Left renal cortex interstitium (tissue), 4 donors: ENCODE measurements at places on chromosomes 7 and 10.

GRCh38 chr10:20839141-20839540 is 58.0 kb downstream of the NEBL start:
- DNase-seq: no peak

- DNase-seq: no peak
Observed at GRCh38 chr7:112143582-112143981, 62.6 kb downstream of the DOCK4 start.

- no peak for DNase-seq
Observed at GRCh38 chr10:18880530-18880929, 168.1 kb upstream of the MALRD1 start.

- no peak for DNase-seq
Observed at GRCh38 chr10:116198676-116199035, 74.3 kb downstream of the GFRA1 start.

DNA sequence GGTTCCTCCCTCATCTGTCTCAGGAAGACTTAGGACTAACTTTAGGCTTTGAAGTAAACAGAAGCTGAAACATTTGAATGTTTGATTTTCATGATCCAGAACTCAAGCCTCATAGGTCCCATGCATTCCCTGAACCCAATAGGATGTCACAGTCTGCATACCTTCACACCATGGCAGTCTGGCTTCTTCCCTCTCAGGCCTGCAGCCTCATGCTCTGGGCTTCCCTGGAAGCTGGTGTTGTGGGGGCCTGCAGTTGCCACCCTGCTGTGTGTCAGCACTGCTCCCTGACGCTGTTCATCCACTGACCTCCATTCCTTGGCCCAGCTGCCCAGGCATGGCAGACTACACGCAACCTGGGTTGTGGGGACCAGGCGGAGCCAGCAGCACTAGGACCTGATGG is 267.5 kb upstream of the KAT6B start:
- no peak for DNase-seq

- no peak for DNase-seq
Observed at GRCh38 chr7:105011831-105012502, 2.0 kb upstream of the KMT2E start.

DNA sequence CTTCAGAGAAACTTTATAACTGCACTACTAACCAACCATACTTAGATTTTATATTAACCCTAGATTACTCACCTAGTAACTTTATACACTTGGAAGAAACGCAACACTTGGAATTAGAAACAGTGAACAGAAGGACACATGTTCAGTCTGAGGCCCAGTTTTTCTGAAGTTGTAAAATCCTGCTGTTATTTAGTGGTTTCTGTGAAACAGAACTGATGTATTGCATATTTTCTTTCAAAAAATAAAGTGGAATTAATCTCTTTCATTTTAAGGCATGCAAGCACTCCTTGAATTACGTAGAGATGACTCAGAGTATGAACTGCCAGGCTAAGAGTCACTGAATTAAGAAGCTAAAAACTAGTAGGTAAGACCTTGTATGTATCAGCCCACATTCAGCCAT is 215.8 kb downstream of the SKAP2 start:
- DNase-seq: no peak

- no peak for DNase-seq
Observed at GRCh38 chr7:106552645-106553445, 108.1 kb downstream of the CCDC71L start.

DNA sequence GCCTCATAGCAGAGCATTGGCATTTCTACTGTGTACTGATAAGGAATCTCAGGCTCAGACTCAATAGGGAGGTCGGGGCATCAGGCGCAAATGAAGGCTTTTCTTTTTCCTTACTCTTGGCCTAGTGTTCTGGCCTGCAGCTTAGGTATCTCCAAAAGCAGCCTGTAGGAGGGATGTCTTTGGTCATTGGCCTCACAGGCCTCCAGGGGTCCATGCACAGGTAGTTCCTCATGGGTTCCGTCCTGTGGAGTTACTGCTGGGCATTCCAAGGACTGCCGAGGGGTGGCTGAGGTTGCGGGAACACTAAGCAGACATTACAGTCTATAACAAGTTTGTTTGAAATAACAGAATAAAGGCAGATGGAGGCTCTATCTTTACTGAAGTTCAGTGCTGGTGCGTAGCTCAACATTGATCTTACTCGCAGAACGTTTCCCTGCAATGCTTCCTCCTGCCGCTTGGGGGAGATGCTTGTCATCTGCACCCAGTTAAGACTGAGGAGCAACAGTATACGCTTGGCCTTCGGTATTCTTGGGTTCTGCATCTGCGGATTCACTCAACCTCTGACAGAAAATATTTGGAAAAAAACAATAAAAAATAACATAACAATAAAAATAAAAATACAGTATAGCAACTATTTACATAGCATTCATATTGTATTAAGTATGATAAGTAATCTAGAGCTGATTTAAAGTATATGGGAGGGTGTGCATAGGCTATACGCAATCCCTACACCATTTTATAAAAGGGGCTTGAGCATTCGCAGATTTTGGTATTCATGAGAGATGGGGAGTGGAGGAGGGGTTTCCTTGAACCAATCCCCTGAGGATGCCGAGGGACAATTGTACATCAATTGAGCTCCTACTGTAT is 58.9 kb downstream of the SH2D4B start:
- no peak for DNase-seq
